ENCODE measurements at places on chromosomes 1 and 21.

- DNase-seq: no peak
Measured at GRCh38 chr1:179327196-179327595, 33.6 kb downstream of the SOAT1 start.

DNA sequence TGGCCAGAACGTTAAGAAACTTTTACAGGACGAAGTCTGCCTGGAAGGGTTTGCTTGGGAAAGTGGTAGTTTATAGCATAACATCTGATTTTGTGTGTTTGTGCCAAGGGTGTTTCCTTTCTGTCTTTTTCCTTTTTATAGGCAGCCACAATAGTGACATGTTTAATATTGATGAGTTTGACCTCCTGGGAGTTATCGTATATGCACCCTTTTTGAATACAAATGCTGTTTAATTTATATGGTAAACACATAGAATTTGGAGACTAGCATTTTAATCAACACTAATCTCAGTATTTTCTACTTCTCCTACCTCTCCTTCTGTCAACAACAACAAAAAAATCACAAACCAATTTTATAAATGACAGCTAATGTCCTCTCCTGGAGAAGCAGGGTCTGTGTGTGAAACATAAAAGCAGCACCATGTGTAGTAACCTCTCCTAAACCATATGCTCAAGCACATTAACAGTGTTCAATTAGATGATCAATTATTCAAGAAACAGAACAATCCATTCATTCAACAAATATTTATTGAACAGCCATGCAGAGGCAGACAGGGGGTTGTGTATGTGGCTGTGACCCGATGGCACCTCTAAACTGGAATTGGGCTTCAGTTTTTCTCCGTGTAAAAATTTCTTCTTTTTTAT, 604 bp upstream of the FMN2 start:
- no peak for DNase-seq

GRCh38 chr21:28016571-28016970, 976.1 kb downstream of the LTN1 start:
- no peak for DNase-seq

GRCh38 chr1:154493276-154493675, 8.7 kb upstream of the TDRD10 start:
- no peak for DNase-seq

DNA sequence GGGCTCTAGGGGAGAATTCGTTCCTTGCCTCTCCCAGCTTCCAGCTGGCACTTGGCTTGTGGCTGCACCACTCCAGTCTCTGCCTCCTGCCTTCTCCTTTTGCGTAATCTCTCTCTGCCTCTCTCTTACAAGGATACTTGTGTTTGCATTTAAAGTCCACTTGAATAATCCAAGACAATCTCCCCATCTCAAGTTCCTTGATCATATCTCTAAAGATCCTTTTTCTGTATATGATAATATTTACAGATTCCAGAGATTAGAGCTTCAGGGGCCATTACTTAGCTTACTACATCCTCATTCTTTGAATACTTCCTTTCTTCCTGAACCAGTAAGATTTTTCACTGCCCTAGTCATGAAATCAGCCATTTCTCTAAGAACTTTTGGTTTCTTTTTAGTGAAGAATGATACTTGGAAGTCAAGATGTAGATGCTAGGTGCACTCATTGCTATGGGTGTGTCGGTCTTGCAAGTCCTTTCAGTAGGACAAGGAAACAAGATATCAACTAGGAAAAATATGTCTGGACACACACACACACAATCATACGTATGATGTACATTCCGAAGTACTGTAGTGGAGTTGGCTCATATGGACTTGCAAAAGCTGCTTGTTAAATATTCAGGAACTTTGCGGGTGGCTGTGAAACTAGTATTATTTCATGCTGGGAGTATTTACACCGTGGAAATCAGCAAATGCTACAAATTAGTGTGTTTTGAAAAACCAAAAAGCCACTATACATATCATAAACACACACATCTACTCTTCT, 20.8 kb upstream of the RLF start:
- DNase-seq: no peak

DNA sequence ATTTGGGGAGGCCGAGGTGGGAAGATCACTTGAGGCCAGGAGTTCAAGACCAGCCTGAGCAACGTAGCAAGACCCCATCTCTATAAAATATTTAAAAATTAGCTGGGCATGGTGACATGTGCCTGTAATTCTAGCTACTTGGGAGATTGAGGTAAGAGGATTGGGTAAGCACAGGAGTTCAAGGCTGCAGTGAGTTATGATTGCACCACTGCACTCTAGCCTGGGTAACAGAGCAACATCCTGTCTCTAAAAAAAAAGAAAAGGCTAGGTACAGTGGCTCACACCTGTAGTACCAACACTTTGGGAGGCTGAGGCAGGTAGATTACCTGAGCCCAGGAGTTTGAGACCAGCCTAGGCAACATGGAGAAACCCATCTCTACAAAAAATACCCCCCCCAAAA, 35.7 kb upstream of the RCC1 start:
- no peak for DNase-seq

- DNase-seq: no peak
Measured at GRCh38 chr1:45412899-45413298, 72.7 kb upstream of the MUTYH start.

DNA sequence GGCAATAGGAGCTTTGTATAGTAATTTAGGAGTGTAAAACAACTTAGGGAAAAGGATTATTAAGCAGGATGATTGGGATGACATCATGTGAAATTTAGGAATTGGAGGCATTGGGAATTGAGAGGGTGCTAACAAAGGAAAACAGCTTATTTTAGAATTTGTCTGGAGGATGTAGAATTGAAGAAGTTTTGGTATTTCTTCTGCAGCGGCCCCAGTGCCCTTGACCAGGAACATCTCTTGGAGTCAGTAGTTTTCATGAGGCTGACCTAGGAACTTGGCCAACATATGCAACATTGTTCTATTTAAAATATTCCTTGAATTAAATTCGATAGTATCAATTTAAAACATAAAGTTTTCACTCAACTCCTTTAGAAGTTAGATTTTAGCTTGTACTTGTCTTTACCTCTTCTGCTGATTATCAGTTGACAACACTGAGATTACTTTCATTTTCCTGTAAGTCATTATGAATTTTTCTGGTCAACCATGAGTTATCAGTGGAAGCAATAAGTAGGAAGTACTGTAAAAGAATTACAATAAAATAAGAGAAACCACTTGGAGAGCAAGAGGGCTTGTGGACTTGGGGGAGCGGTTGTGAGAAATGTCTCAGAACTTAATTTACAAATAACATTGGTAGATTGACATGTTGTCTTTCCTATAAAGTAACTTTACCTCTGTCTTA, 52.8 kb downstream of the DYRK1A start:
- DNase-seq: no peak

GRCh38 chr1:188065917-188066316, 1237.2 kb downstream of the PLA2G4A start:
- DNase-seq: no peak

DNA sequence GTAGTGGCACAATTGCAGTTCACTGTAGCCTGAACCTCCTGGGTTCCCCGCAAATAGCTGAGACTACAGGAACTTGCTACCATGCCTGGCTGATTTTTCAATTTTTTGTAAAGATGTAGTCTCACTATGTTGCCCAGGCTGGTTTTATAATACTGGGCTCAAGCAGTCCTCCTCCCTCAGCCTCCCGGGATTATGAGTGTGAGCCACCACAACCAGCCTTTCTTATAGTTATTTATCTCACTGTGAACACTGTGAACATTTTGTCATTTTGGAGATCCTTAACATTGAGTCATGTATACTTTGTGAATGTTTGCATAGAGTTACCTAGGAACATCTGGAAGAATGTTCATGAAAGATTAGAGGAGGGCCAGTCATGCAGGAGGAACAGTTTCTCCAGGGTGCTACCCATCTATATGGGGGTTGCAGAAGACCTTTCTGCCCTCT, 127.1 kb upstream of the CACYBP start:
- DNase-seq: no peak

GRCh38 chr1:236576004-236576403, 28.3 kb downstream of the HEATR1 start:
- no peak for DNase-seq

- no peak for DNase-seq
Measured at GRCh38 chr1:93733340-93733739, 51.7 kb upstream of the BCAR3 start.

GRCh38 chr1:15923241-15923640, 52.7 kb downstream of the ZBTB17 start:
- no peak for DNase-seq

GRCh38 chr1:221264848-221265247, 385.6 kb downstream of the HLX start:
- DNase-seq: no peak

- DNase-seq: no peak
Measured at GRCh38 chr21:24881506-24881905, 725.8 kb downstream of the MRPL39 start.

DNA sequence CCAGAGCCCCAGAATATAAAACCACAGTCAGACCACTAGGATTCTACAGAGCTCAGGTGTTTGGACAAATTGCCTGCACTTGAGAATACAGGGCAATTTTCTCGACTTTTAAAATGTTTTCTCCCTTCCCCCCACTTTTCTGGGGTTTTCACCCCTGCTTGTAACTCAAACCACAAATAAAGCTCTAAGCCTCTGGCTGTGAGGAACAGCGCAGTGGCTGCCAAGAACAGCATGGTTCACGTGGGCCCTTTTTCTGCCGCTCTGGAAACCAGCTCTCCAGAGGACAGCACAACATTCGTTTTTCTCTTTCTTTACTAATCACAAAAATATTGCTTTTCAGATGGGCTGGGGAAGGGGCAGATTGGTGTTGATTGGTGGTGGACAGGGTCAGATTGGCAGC, 102.2 kb upstream of the JUN start:
- DNase-seq: no peak

DNA sequence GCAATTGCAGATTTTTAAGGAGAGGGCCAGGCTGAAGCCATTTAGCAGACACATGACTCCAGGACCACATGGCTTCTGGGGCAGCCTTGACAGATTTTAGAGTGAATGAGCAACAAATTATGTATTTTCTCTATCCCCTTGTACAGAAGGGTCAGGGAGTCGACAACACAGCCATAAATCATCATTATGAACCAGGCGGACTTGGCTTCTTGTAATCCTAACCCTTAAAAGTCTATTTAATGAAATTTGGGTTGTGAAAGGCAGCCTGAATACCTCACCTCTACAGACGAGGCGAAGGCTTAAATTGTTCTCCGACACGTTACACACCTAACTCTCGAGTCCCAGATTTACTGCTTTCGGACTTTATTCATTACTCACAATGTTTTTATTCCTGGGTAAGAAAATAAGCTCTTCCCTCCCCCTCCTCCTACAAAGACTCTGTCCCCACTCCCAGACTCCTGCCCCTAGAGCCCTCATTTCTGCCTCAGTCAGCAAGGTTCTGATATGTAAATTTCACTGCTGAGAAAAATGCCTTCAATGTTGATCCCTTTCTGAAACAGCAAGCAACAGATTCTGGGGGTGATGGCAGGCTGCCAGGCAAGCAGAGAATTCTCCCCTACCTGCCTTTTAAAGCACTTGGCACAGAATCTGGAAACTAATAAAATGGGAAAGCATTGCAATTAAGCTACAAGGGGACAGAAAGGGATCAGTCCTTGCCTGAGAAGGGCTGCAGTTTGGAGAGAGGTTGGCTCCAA, 51.6 kb downstream of the PLPP3 start:
- no peak for DNase-seq

DNA sequence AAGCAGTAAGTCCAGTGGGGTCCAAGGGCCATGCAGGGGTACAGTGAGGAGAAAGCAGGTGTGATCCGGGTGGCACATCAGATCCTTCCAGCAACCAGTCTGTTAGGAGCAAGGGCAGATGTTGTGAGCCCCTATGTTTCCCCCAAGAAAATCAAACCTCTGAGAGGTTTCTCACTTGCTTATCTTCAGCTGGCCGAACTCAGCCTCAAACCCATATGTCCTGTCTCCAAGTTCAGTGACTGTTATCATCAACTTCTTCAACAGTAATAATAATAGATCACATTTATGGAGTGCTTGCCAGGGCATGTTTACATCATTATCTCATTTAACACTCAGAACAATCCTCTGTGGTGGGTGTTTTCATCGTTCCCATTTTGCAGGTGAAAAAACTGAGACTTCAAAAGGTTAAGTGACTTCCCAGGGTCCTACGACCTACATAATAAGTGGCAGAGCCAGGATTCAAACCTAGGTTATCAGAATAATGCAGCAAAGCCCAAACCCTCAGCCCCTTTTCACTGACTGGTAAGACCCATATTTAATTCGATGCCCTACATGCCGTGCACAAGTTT, 3.3 kb downstream of the CAPN2 start:
- no peak for DNase-seq

DNA sequence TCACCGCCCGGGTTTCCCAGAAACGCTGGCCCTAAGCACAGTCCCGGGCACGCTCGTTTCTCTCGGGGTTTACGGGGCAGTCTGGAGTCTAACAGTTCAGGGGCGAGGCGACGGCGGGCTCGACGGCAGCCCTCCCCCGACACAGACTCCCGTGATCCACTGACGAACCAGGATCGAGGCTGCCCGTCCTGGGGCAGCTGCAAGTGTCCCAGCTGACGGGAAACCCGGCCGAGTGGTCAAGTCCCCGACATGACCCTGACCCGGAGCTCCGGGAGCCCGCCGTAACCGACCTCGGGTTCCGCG, 494 bp downstream of the UBE2J2 start:
- DNase-seq: no peak

DNA sequence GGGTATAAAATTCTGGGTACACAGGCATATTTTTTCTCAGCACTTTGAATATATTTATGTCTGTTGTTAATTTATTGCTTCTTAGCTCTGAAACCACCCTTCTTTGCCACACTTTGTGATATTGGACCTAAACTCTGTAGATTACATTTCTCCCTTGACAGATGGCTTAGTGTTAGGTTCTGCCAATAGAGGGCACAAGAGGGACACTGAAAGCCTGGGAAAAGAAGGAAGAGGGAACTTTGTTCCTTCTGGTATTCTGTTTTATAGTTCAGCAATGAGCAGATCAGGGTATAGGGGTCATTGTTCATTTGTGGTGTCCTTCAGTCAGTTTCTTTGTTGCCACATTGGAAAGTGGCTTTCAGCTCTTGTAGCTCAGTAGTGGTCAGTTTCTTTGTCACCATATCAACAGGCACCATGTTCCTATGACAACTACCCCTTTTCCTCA, 423.5 kb upstream of the PROX1 start:
- no peak for DNase-seq

GRCh38 chr21:46621457-46622182, 13.9 kb upstream of the PRMT2 start:
- DNase-seq: no peak

DNA sequence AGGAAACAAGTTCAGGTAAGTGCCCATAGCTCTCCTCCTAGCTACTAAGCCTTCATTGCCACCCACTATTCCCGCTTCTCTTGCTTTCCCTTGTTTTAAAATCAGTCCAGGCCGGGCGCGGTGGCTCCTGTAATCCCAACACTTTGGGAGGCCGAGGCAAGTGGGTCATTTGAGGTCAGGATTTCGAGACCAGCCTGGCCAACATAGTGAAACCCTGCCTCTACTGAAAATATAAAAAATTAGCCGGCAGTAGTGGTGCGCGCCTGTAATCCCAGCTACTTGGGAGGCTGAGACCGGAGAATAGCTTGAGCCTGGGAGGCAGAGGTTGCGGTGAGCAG, 4.4 kb upstream of the CTTNBP2NL start:
- no peak for DNase-seq

Data from activated CD4-positive, CD25-positive, alpha-beta regulatory T cell treated with anti-CD3 and anti-CD28 coated beads, Interleukin-2, amount 50 U/mL, for 16 hours (primary cell).